T-helper 17 cell (primary cell): ENCODE measurements at places on chromosomes 11 and 22. TPM values are rescaled to one million over a fixed set of nuclear protein-coding genes. Genes with fewer than 3 reads are reported as not detected.

DNA sequence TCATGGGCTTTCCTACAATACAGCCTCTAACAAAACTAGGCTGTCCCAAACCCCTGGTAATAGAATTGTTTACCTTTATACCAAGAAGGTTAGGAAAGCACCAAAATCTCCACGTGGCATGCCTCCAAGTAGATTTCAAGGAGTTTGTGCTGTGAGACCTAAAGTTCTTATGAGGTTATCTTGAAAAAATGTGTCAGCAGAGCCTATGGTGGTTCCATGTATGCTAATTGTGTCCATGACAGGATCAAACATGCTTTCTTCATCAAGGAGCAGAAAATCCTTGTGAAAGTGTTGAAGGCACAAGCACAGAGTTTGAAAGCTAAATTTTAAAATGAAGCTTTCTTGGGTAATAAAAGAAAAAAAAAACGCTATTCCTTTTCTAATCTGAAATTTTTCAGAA is 36.2 kb downstream of the CCDC73 start:
- no peak for DNase-seq

- no peak for DNase-seq
Measured at GRCh38 chr22:44931766-44932165, 78.0 kb downstream of the PHF21B start.

GRCh38 chr11:106913141-106913540 is 105.1 kb downstream of the GUCY1A2 start:
- DNase-seq: no peak

DNA sequence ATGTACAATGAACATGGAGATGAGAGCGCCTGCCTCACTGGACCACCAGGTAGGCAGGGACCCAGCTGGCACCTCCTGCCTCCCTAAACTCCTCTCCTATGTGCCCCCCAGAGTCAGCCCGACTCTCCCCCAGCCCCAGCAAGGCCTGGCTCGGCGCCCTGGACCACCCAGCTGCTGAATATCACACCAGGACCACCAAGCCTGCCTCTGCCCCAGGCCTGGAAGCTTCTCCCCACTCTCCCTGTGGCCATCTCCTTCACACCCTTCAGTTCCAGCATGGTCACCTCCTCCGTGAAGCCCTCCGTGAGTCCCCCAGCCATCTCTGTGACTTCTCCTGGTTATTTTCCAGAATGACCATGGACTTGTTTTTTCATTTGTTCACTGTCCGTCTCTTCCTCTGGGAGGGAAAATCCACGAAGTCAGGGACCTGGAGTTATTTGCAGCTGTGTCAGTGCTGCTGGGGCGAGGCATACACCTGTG is 6.4 kb upstream of the LSP1 start:
- DNase-seq: no peak

GRCh38 chr11:97432926-97433325 is 1043.1 kb downstream of the JRKL start:
- DNase-seq: no peak

GRCh38 chr11:66479394-66480116 is 679 bp upstream of the DPP3 start:
- DNase-seq: no peak

- no peak for DNase-seq
Measured at GRCh38 chr11:95584180-95584579, 205.4 kb downstream of the FAM76B start.

- no peak for DNase-seq
Measured at GRCh38 chr22:27501191-27501936, 300.2 kb downstream of the MN1 start.

DNA sequence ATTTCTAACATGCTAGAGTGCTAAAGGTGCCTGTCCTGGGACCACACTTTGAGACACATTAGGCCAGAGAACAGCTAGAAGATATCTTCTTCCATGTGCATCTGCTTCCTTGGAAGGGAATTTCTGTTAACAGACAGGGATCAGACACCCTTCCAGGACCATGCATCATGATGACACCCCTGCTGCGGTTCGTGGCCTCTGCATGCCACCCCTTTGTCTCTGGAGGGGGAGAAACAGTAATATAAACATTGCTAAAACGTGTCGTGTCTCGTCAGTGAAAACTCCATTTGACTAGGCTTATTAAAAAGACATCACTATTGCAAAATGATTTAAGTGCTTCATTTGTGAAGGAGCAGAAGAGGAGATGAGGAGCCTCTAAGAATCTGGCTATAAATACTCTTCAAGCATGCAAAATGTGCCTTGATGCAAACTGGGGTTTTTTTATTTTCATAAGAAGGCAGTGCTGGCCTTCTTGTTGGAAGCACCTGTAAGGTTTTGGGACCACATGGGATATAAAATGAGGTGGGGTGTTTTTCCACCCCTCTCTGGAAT is 141.6 kb downstream of the MYO18B start:
- DNase-seq: no peak

DNA sequence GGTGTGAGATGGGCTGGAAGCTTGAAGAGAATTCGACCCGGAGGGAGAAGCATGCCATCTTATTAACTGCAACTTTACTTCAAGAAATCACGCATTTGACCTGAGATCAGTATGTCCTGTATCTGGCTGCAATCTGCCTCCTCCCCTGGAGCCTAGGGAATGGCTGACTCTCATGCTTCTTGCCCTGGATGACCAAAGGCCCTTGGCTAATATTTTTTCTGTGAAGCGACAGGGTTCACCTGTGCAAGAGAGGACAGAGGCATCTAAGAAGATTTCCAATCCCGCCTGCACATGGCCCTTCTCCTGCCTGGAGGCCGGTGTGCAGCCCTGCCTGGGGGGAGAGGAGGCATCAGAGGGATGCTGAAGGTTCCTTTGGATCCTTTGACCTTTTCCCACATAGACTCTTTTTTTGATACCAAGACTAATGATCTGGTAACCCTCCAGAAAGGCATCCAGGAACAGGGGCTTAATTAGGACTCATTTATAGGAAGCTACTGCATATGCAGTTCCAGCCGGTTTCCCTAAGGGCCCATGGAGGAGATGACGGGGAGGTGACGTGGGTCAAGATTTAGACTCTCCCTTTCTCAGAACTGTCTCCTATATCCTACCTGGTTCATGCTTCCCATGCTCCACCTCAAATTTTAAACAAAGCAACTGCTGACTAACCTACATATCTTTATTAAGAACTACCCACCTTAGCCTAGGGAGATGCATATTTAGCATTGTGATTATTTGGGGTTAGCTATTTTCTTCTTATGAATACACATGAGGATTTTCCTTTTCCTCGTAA is 50.8 kb downstream of the NTM start:
- no peak for DNase-seq

DNA sequence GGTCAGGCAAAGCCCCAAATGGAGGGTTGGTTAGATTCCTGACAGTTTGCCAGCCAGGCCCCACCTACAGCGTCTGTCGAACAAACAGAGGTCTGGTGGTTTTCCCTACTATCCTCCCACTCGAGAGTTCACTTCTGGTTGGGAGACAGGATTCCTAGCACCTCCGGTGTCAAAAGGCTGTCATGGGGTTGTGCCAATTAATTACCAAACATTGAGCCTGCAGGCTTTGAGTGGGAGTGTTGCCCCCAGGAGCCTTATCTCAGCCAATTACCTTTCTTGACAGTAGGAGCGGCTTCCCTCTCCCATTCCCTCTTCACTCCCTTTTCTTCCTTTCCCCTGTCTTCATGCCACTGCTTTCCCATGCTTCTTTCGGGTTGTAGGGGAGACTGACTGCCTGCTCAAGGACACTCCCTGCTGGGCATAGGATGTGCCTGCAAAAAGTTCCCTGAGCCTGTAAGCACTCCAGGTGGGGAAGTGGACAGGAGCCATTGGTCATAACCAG is 4.7 kb upstream of the TTC36 start:
- DNase-seq: no peak

- no peak for DNase-seq
Measured at GRCh38 chr11:86999859-87000753, 37.6 kb upstream of the TMEM135 start.

DNA sequence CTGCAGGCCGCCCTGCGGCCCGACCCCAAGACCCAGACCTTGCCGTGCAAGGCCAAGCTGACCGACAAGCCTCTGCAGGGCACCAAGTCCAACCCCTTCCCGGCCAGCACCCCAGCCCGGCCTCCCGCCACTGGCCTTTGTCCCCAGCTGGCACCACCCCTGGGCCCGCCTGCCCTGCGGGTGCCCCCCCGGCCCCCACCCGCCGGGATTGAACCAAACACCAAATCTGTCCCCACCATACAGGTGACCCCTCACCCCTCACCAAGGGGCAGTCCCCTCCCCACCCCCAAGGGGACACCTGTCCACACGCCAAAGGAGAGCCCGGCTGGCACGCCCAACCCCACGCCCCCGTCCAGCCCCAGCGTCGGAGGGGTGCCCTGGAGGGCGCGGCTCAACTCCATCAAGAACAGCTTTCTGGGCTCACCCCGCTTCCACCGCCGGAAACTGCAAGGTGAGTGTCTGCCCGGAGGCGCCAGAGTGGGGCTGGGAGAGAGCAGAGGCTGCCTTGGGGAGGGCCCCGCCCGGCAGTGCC is 36.2 kb downstream of the MOB2 start:
- DNase-seq: no peak

GRCh38 chr11:132539590-132540368 is 992.5 kb downstream of the OPCML start:
- no peak for DNase-seq

DNA sequence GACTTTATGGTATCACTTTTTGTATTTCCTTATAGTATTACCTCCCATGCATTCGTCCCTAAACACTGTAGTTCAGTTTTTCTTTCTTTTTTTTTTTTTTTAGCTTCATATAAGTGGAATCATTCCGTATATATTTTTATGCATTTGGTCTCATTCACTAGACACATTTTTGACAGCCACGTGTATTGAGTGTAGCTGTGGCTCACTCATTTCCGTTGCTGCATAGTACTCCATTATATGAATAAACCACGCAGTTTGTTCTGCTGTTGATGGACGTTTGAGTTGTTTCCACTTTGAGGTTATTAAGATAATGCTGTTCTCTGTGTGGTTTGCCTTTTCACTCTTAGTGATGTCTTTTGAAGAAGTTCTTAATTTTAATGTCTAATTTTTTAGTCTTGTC is 8.4 kb downstream of the APLP2 start:
- DNase-seq: no peak

DNA sequence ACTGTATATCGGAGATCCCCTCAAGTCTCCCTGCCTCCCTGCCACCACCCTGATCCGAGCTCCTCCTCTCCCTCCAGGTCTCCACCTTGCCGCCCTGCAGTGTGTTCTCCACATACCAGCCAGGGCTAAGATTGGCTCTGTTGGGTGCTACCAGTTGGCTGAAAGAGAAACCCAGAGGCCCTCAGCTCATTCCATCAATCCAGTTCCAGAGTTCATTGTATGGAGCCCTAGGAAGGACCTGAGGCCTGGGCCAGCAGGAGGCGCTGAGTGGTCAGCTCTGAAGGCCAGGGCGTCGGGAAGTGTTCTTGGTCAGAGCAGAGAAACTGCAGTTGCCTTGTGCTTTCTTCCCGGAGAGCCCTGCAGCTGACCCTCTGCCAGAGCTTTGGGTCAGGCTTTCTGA is 2.2 kb upstream of the TOP3B start:
- no peak for DNase-seq

DNA sequence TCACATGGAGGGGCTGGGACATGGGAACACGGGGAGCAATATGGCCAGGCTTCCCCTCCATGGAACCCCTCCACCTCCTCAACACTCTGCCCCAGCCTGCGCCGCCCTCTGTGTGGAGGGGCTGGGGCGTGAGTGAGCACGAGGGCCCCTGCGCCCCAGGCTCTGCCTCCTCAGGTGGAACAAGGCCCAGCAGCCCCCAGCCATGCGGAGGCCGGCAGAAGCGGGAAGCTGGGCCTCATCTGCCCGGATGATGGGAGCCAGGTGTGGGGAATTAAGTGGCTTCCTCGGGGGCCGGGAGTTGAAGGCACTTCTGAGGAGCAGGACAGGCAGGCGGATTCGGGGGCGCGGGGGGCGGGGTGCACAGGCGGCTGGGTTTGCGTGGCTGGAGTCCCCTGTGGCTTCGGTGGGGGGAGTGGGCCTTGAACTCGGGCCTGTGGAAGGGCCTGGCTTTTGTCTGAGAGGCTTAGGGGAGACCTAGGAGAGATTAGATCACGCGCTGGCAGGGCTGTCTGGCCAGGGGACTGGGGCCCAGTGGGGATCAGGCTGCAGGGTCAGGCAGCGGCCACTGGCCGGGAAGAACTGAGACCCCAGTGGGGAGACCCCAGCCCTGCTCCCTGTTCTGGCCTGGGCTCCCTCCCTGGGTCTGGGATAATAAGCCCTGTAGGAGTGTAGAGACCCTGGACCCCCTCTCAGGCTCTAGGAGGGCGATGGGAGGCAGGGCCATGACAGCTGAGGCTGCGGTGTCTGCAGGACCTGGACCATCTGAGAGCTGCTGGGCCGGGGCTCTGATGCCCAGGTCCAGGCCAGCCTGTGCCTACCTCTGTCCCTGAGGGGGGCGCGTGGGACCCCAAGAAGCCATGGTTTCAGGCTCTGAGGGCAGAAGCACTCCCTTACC is 13.3 kb downstream of the PRR33 start:
- no peak for DNase-seq

GRCh38 chr11:12775955-12776354 is 101.7 kb downstream of the TEAD1 start:
- no peak for DNase-seq

- DNase-seq: no peak
Measured at GRCh38 chr22:21450320-21450831, 16.8 kb upstream of the TMEM191C start.

- peak; percentile 49 for DNase-seq
Measured at GRCh38 chr11:2383852-2384804, 7.0 kb downstream of the CD81 start.

HOATZ gene
- total RNA-seq: not detected

YPEL1 gene
- 3.5 TPM for total RNA-seq

SLC37A2 gene
- 0.52 TPM for total RNA-seq

APLP2 gene
- 37.7 TPM for total RNA-seq

CSF2RB gene
- 8.0 TPM for total RNA-seq

CD3D gene
- 354 TPM for total RNA-seq

OR4D5 gene
- total RNA-seq: not detected

RTN4R gene
- 2.1 TPM for total RNA-seq

ZNF202 gene
- total RNA-seq: 11.4 TPM

TMEM45B gene
- 4.8 TPM for total RNA-seq
